Right renal cortex interstitium (tissue), 3 donors: ENCODE measurements at places on chromosomes 12 and 14.

DNA sequence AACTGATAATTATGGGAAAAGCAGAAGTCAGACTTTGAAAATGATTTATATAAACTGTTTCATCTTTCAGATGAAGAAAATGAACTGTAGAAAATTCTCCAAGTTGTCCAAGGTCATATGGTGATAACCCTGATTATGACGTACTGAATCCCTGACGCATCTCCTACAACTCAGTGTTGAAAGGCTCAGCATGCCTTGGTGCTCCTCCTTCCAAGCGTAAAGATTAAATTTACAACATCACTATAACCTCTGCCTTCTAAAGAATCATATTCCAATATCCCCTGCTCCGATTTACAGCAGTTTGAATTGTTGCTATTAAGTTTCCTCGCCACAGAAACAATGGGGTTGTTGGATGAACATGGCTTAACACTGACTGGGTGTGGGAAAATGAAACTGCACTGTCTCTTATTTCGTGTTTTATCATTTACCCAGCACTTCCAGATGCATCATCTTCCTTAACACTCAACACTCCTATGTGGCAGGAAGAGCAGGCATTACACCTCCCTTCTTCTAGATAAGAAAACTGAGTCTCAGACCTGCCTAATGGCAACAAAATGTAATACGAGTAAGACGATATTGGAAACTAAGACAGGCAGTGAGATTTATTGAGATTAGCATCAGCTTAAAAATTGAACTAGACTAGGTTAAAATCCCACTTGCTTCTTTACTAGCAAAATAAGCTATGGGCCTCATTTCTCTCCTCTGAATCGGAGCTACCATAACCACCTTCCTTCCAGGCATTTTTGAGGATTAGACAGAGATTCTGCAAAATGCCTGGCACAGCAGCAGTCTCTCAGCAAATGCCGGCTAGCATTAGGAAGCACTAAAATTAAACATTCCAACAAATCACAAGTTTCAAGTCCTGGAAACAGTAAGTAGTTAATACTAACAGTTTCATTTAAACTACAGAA lies 74.2 kb downstream of the PPM1H start:
- DNase-seq = no peak

DNA sequence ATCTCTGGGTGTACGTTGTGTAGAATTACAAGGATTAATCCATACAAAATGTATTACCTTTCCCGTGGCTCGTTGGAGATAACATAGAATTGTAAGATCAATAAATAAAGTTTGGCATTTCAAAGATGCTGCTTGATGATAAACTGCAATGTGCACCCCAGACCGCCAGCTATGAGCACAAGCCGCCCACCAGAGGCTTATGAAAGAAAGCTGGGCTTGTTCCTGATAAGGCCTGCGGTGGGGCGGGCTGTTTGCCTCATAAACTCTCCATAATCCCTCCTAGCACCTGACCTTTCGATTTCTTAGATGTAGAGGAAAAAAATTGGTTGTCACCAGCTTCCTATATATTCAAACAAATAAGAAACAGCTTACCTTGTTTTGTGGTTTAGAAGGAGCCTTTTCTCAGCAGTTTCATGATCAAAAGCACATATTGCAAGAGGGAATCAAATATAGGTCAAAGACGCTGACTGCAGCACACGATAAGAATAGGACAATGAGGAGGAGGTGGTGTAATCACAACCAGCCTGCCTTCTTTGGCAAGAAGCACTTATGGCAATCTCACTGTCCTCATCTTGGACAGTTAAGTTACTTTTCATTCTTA lies 293.6 kb downstream of the RMST start:
- no peak for DNase-seq

GRCh38 chr14:36504771-36505175 lies 15.3 kb downstream of the NKX2-1 start:
- no peak for DNase-seq

DNA sequence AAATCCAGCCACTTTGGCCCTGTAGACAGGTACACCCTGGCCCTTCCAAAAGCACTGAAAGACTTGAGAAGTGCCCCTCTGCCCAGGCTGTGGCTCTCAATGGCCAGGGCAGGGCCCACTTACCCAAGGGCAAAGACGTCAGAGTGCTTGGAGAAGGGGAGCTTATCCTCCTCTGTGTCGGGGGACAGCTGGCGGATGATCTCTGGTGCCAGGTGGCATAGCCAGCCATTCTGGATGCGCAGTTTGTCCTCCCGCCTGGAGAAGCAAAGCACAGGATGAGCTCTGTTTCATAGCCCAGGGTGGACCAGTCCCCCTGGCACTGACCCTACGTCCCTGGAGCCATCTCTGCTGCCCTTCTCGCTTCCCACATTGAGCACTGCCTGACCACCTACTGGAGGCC lies 114.9 kb upstream of the NOS1 start:
- DNase-seq = no peak

GRCh38 chr14:63426838-63427352 lies 108.2 kb upstream of the GPHB5 start:
- no peak for DNase-seq

DNA sequence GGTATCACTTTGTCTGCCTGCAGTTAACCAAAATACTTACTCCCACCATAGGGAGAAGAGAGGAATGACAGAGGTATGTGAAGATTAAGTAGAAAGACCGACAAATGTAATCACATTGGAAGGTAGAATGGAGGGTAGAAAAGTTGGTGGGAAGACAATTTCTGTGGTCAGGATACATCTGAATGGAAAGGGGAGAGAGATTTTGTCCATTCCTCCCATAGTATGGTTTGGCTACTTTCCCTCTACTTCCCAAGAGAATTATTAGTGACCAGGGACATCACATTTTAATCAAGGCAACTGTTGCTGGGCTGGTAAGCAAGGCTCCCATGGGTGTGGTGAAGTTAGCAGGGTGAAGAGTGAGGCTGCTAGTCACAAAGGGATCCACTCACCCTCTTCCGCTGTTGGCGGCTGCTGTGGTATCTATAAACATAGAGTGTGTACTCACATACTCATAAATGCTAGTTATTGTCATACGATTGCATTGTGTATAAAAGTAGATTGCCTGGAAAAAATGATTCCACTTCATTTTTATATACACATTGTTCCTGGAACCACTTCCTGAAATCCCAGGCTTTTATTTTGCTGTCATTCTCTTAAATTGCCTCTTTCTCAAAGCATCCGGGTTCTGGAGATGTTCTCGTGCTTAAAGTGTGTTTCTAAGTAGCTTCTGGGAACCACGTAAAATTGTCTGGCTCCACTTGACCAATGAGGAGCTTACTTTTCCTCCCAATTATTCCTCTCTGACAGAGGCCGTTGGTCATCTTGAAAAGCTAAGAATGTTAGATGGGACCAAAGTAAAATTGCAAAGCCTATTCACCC lies 413.1 kb downstream of the ZFP36L1 start:
- DNase-seq = no peak

DNA sequence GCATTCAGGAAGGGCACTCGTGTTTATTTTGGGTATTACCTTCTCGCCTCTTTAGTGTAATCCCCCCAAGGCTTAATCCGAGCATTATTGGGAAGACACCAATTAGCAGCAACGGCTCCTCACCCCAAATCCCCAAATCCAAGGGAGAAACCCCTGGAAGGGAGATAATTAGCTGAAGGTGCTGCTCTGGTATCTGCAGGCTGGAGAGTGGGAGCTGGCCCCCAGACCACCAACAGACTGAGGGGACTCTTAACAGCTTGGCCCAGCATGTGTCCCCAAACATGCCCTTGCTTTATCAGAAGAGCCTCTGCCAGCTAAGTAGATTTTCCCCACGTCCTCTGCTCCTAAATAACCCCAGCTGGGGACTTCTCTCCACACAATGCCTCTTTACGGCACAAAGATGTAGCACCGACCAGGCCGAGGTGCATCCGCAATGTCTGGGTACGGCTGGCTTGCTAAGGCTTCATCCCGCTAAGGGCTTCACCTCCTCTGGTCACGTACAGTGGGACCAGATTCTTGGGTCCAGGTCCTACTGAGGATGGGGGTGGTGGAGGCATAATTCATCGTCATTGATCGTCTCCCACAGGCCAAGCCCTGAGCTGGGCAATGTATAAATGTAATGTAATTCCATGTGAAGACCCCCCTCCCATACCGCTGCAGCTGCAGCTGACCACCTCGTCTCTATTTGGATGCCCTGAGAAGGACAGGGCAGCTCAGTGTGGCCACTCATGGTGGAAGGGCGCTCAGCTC lies 123.7 kb upstream of the GSC start:
- no peak for DNase-seq

DNA sequence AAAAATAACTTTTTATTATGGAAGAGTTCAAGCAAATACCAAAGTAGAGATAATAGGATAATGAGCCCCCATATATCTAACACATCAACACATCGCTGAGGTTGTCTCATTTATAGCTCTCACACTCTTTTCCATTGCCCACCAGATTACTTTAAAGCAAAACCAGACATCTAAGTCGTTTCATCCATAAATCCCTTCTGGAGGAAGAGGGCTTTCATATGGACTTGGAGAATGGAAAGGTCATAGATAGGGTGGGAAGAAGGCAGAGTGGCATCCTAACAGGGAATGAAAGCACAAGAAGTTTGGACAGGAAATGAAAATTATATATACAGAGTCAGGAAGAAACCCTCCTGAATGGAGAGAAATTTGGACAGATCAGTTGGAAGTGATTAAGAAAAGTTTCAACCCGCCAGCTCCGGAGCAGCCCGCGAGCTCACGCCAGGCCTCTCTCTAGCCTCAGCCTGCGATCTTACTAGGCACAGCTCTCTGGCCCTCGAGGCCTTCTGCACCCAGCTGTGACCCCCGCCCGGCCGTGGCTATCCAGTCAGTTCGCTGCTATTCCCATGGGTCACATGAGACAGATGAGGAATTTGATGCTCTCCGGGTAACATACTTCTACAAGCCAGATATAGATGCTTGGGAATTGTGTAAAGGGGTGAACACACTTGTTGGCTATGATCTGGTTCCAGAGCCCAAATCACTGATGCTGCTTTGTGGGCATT lies 48.4 kb upstream of the NID2 start:
- DNase-seq = no peak

GRCh38 chr12:52811191-52812072 lies 2.5 kb downstream of the KRT4 start:
- DNase-seq = no peak

- no peak for DNase-seq
These were observed 95.0 kb downstream of the RFLNA start for GRCh38 chr12:124389725-124390441.

- DNase-seq = no peak
These were observed 82.0 kb downstream of the LMO3 start for GRCh38 chr12:16523951-16524331.

GRCh38 chr12:121181181-121181580 lies 28.7 kb upstream of the P2RX4 start:
- DNase-seq = no peak

DNA sequence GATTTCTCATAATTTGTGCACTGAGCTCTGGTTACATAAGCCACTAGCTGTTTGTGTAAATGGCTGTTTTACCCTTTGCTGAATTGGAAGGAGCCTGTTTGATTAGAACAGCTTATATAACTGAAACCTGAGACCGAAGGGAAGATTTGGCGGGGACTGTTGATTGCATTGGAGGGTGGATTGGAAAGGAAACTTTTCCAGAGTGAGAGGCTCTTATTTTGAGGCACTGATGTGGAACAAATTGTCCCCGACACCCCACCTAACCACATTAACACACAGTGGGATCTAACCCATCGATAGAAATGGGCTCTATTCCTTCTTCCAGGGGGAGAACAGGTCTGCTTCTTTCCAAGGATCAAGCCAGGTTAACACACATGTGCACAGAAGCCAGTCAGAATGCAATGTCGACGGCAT lies 51.7 kb downstream of the TMEM30B start:
- no peak for DNase-seq

DNA sequence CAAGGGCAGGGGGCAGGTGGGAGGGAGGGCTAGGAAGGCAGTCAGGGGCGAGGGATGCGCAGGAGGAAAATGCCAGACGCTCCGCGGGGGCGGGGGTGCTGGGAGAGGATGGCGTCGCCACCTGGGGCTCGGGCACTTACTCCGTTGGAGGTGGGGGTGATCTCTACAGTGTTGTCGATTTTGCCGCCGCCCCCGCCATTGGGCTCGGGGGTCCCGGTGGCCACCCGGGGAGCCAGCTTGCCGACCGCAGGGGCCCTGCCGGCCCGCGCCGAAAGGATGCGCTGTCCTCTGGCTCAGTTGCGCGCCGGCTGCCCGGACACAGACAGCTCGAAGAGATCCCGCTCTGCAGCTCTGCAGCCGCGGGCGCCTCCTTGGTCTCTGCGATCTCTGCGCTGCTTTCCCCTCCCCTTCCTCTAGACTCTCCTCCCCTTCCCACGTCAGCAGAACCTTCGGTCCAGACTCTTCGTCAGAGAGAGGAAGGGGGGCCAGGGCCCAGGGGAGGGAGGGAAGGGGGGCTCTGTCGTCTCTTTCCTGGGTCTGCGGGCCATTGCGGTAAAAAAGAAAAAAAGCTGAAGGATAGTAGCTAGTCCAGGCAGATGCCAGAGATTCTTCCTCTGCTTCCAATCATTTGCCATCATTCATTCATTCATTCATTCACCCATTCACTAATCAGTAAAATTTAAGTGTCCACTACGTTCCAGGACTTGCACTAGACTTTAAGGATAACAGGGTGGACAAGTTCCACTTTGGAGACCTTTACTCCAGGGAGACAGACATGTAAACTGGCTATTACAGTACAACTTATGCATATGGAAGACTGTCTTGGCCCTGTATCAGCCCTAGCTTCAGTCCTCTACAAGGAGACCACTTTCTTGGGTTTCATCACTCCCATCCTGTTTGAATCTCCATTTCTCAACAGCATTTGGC lies at the start of gene SLC22A17:
Gene SLC22A17 (minus strand): TSS at position 382 of the 927 bp plus-strand sequence.
- DNase-seq = peak; percentile 83

GRCh38 chr14:99320621-99321235 lies 48.7 kb upstream of the BCL11B start:
- no peak for DNase-seq
